ENCODE measurements at places on chromosomes 3 and 15.

DNA sequence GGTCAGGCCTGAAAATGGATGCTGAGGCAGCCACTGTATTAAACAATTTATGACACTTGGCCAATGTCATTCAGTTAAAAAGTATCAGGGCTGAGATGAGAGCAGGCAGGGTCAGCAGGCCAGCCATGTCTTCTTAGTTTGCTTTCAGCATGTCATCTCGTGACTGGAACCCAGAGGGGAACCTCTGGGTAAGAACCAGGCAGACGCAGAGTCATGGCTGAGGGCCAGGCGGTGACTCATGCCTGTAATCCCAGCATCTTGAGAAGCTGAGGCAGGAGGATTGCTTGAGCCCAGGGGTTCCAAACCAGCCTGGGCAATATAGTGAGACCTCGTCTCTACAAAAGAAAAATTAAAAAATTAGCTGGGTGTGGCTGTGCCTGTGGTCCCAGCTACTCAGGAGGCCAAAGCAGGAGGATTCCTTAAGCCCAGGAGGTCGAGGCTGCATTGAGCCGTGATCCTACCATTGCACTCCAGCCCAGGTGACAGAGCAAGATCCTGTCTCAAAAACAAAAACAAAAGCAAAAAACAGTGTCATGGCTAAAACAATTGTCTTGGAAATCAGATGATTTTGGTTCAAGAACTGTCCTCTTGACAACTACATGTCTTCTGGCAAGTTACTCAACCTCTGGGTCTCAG, 11.7 kb downstream of the BCL2L10 start:
- DNase-seq, result no peak

DNA sequence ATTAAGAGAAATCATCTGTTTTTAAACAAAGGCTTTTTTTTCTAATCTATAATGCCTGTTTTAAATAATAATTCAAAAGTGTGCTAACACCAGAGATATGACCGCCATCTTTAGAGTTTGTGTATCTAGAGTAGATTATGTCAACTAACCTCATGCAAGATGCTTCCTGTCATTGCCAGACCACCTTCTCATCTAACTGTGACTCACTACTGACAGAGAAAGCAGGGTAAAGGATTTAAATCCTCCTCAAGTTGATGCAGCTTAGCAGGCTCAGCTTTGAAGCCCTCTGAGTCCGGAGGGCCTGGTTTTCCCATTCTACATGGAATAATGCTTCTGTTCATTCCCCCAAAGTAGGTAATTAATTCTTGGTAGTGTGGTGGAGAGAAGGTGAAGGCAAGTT, 108.5 kb downstream of the ECT2 start:
- no peak for DNase-seq

GRCh38 chr3:157789162-157789561, 285.9 kb upstream of the VEPH1 start:
- no peak for DNase-seq

DNA sequence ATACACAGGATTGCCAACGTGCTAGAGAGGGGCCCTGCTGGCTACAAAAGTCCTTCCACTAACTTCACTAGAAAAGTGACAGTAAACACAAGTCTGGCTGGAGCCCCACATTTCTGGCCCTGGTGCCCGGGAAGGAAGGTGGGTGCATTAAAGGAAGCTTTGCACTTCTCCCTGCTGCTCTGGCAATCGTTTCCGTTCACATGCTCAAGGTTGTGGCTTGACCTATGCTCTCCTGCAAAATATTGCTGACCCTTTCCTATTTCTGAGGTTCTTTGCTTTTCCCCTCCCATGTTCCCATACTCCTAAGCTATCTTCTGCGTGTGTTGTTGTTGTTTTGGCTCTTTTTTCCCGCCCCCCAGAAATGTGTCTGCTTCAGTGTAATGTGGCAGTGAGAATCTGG, 9.1 kb upstream of the CCR3 start:
- no peak for DNase-seq

DNA sequence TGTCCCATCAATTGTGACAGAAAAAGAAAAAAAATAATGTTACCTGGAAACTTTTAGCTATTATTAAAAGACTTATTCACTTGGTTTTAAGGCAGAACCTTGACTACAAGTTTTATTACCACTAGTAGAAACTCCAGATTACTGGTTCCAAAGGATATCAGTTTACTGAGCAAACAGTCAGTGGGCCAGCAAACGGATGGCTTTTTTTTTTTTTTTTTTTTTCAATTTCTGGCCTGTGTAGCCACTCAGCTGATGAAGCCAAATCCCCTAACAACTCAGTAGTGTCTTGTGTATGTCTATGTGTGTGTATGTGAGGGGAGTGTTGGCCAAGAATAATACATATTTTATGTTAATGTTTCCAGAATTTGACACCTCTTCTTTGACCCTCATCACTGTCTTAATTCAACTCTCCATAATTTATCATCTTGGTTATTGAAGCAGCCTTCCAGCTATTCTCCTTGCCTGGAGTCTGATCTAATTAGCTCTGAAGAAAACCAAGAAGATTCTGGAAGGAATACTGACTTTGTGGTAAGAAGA, 724.9 kb downstream of the NSUN3 start:
- no peak for DNase-seq

GRCh38 chr15:75215107-75216004, 13.7 kb downstream of the C15orf39 start:
- DNase-seq, result no peak

DNA sequence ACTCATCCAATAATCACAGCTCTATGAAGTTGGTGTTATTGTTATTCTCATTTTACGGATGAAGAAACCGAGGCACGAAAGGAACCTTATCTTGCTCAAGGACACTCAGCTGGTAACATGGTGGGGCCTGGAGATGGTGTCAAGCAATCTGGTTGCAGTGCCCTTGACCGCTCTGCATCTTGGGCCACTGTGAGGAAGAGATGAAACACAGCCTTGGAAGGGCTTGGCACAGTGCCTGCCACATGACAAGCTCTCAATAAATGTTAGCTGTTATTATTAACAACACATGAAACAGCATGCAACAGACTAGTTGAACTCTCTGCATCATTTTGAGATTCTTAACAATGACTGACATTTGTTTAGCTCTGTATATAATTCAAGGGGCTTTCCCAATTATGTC, 10.1 kb upstream of the ITGA11 start:
- no peak for DNase-seq

GRCh38 chr15:66573348-66573718, 7.5 kb upstream of the LCTL start:
- no peak for DNase-seq

- DNase-seq, result no peak
Measured at GRCh38 chr15:59885832-59886231, 118.3 kb upstream of the FOXB1 start.

- DNase-seq, result no peak
Measured at GRCh38 chr15:42289166-42289565, 15.9 kb upstream of the TMEM87A start.

DNA sequence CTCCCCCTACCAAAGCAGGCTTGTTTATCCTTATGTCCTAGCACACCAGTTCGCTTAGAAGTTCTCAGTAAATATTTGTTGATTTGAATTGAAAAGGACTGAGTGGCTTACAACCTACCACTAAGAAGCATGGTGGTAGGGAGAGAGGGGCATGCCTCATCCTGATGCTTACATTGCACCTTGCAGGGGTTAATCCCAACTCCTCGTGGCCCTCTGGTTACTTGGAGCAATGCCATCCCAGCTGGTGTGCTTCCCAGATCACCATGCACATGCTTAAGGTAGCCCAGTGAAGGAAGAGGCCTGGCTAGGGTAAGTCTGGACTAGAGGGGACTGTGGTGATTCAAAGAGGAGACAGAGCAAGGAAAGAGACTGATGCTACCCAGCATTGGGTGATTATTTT, 253.3 kb downstream of the CLSTN2 start:
- DNase-seq, result no peak

DNA sequence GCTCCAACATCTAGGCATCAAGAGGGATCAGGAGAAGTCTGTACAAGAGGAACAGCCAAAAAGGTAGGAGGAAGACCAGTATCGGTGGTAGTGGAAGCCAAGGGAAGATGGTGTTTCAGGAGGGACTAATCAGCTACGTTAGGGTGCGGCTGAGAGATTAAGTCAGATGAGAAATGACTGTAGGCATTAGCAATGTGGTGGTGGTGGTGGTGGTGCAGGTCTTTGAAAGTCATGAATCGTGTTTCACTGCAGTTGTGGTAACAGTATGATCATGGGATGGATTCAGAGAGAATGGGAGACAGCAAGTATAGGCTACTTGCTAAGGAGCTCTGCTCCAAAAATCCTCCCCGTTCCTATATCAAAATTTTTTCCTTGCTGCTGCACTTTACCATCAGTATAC, 35.5 kb downstream of the ASTE1 start:
- DNase-seq, result no peak

GRCh38 chr3:88346643-88347042, 196.9 kb downstream of the C3orf38 start:
- DNase-seq, result no peak

GRCh38 chr3:124586126-124587052, 143.9 kb upstream of the UMPS start:
- DNase-seq, result no peak

DNA sequence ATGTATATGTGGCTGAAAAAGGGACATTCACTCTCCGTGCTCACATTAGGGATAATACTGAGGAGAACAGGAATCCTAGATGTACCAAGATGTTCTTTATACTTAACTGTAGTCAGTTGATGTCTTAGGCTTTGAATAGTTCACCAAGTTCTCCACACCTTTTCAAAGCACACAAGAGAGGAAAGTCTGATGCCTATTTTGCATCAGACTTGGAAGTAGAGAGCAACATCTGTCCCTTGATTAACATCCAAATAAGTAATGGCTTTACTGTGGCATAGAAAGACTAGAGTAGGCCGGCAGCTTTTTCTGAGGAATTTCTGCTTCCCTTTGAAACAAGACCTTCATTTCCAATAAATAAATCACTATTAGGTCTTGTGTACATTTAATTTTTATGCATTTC, 34.0 kb downstream of the PIGB start:
- DNase-seq, result no peak

GRCh38 chr3:179695672-179696313, 43.0 kb downstream of the USP13 start:
- DNase-seq, result no peak

- no peak for DNase-seq
Measured at GRCh38 chr3:88334187-88334868, 184.6 kb downstream of the C3orf38 start.

- DNase-seq, result no peak
Measured at GRCh38 chr3:78918361-78919020, 849.3 kb downstream of the ROBO1 start.

- no peak for DNase-seq
Measured at GRCh38 chr3:107757140-107757539, 234.4 kb downstream of the BBX start.

DNA sequence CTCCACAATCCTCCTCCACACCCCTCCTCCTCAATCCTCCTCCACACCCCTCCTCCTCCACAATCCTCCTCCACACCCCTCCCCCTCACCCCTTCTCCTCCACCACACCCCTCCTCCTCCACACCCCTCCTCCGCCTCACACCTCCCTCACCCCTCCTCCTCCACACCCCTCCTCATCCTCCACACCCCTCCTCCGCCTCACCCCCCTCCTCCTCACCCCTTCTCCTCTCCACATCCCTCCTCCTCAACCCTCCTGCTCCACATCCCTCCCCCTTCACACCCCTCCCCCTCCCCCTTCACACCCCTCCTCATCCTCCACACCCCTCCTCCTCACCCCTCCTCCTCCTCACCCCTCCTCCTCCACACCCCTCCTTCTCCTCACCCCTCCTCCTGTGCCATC, 69.8 kb upstream of the BLM start:
- DNase-seq, result no peak

GRCh38 chr3:50806806-50807205, 132.1 kb downstream of the DOCK3 start:
- no peak for DNase-seq

- no peak for DNase-seq
Measured at GRCh38 chr3:188729422-188729821, 442.3 kb upstream of the TPRG1 start.

DNA sequence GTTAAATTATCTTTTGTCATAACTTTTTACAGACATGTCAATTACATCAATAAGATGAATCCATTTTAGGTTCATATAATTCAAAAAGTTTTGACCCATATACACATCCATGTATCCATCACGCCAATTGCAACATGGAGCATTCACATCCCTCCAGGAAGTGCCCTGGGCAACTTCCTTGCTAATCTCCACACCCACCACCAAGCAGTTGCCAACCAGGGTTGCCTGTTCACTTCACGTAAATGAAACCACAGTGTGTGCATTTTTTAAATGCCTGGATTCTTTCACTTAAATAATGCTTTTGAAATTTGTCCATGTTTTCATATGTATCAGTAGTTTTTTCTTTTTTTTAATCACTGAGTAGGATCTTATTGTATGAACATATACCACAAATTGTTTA, 40.7 kb upstream of the LYZL4 start:
- DNase-seq, result no peak

GRCh38 chr3:123123716-123124616, 57.1 kb downstream of the PDIA5 start:
- DNase-seq, result no peak

DNA sequence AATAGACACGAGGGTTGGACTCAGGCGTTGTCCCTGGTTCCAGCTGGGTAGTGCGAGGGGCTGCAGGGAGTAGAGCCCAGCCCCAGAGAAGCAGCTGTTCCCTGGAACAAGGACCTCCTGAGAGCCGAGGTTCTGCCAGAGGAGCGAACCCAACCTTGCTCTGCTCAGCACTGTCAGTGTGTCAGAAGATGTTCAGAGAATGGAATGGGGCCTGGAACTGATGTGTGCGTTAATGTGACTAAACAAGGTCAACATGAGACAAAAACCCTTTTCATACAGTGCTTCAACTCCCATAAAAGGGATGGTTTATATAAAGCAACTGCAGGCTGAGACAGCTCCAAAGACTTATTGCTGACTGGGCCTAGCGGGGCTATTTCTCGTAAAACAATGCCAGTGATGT, 35.5 kb upstream of the HACD2 start:
- no peak for DNase-seq

GRCh38 chr3:177842302-177842701, 645.0 kb upstream of the TBL1XR1 start:
- DNase-seq, result no peak

- no peak for DNase-seq
Measured at GRCh38 chr3:72018343-72018984, 233.5 kb upstream of the PROK2 start.

DNA sequence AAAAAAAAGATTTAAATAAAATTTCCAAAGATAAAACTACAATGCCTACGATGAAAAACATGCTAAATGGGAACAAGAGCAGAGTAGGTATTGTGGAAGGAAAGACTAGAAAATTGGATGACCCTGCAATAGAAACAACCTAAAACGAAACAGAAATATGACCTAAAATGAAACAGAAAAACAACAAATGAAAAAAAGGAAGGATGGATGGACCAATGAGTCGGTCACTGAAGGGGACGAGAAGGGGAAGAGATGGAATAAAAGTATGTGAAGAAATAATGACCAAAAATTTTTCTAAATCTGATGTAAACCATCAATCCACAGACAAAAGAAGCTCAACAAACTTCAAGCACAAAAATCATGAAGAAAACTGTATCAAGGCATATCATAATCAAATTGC, 44.8 kb downstream of the TBC1D2B start:
- DNase-seq, result no peak

GRCh38 chr15:84880822-84881519, 3.5 kb upstream of the SLC28A1 start:
- DNase-seq, result no peak

All from activated naive CD8-positive, alpha-beta T cell treated with anti-CD3 and anti-CD28 coated beads for 36 hours (primary cell).